NCI-H524 (cell line): ENCODE measurements at places on chromosomes 5 and 9.

DNA sequence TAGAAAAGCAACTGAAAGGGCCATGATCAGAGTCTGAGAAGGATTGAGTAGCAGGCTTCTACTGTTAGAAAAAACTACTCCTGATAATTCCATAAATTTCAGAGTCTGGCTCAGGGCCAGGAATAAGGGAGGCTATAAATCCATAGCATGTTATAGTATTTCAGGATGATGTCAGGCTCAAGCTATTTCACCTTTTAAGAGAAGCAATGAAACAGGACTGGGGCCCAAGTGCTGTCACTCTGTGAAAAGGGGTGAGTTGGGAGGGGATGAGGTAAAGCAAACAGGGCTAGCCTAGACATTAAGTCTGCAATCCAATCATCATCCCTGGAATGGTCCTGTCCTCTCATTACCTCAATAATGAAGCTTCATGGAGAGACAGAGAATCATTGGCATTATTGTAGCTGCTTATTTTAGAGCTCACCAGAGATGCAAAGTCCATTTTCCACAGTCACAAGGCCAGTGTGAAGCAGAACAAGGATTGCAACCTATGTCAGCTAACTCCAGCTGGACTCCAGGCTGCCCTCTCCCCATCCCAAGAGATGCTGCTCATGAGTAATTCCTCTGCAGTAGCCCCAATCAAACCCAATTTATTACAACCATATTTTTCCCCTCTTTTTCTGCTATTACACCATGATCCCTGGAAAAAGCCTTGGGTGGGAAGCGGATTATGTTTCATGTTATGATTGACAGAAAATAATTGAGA lies 56.0 kb downstream of the PAPPA start:
- DNase-seq = peak; percentile 45

- peak; percentile 52 for DNase-seq
Measured at GRCh38 chr5:51043745-51044144, 339.5 kb upstream of the ISL1 start.

GRCh38 chr5:133642153-133642722 lies 29.9 kb upstream of the FSTL4 start:
- DNase-seq = no peak

- DNase-seq = no peak
Measured at GRCh38 chr9:36298566-36298965, 40.3 kb upstream of the GNE start.

GRCh38 chr9:138028596-138028995 lies 151.0 kb downstream of the CACNA1B start:
- no peak for DNase-seq

DNA sequence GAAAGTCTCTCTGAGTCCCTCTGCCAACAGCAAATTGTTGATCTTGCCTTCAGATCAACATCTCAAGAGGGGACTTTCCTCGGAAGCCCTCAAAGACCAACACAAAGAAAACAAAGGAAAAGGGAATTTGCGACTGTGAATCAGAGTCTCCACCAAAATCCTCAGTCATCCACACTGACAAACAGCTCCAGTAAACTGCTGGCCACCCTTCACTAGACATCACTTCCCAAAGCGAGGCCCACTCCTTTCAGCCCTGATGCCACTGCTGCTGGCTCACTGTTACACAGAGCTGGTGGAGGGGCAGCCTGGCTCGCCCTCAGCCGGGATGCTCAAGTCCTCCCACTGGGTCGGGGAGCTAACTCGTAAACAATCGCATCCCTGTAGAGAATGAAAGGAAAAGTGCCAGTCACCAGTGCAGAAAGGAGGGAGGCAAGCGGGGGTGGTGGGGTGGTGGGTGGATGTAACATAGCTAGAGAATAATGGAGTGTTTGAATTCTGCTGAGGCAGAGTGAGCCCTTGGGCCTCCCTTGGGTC lies 1.3 kb downstream of the FGF1 start:
- no peak for DNase-seq

- no peak for DNase-seq
Measured at GRCh38 chr5:172705576-172706084, 64.6 kb downstream of the NEURL1B start.

DNA sequence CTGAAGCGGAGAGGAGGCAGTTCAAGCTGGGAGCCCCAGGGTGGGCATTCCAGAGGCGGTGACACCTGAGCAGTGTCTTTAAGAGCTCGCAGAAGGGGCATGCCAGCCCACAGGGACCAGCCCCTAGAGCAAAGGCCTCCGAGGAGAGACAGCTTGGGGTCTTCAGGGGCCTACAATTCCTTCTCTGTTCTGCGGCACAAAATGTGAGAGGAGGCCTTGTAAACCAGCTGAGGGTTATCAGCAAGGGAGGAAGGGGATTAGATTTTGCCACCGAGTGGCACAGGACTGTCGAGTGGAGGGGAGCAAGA lies 505 bp upstream of the SIGMAR1 start:
- no peak for DNase-seq

DNA sequence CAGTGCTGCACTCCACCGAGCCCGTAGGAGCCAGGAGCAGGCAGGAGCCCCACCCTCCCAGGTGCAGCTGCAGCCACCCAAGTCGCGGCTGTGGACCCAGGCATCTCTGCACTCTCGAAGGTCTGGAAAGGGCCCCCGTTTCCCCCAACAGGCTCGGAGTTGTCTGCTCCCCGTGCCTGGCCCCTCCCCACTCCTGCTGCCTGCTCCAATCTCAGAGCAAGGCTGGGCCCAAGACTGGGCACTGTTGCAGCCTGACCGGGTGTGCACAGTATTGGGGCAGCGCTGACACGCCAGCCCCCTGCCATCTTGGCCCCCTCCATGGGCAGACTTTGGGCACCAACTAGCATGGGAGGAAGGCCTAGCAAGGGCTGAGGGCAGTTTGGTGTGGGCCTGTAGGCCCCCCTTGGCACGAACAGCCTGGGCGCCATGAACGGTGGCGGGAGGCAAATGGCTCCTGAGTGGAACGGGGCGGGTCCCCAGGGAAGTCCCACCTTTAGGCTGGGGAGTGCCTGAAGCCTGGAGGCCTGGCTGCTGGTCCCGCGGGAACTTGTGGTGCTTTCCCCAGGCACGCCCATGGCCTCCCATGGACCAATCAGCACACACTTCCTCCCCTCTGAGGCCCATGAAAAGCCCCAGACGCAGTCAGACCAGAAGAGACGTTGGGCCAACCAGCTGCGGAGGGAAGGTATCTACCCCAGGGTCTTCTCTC lies 60.4 kb downstream of the PSAT1 start:
- DNase-seq = no peak

- no peak for DNase-seq
Measured at GRCh38 chr9:20697021-20697719, 13.1 kb downstream of the FOCAD start.

GRCh38 chr9:33728613-33729012 lies 66.7 kb upstream of the PRSS3 start:
- no peak for DNase-seq

GRCh38 chr5:163912046-163912445 lies 406.6 kb downstream of the MAT2B start:
- DNase-seq = peak; percentile 3

GRCh38 chr9:32502464-32502863 lies 23.5 kb downstream of the RIGI start:
- no peak for DNase-seq

DNA sequence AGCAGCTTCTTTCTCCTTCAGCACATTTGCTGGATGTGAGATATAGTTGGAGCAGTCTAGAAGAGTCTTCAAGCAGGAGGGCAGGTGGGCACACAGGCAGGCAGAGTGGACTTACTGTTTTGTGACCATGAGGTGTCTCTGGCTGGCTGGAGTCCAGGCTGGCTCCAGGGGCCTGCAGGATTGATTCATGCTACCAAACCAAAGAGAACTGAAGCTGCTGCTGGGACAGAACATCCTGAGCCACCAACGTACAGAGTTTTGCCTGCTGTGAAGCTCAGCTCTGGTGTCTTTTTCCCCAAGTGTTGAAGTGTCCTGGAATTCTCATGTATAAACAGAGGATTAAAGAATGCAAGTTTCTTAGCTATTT lies 45.7 kb downstream of the CYSTM1 start:
- no peak for DNase-seq

DNA sequence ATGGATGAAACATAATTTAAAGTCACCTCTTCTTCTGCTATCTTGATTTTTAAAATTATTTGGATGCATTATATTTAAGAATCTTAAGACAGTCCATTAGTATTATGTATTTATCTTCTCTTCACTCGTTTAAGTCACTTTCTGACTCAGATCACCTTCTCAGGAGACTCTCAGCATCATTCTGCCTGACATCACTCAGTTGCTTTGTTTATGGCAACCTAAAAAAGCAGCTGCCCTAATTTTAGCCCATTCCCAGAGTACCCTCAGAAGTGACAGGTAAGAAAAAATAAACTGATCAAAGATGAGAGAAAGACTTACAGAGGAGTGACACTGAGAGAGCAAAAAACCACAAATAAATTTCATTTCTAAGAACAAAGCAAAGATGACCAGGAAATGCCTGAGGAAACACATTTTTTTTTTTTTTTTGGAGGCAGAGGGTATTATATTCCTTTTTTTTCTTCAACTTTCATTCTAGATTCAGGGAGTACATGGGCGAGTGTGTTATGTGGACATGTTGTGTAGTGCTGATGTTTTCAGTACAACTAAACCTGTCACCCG lies 140.5 kb downstream of the MUSK start:
- no peak for DNase-seq

DNA sequence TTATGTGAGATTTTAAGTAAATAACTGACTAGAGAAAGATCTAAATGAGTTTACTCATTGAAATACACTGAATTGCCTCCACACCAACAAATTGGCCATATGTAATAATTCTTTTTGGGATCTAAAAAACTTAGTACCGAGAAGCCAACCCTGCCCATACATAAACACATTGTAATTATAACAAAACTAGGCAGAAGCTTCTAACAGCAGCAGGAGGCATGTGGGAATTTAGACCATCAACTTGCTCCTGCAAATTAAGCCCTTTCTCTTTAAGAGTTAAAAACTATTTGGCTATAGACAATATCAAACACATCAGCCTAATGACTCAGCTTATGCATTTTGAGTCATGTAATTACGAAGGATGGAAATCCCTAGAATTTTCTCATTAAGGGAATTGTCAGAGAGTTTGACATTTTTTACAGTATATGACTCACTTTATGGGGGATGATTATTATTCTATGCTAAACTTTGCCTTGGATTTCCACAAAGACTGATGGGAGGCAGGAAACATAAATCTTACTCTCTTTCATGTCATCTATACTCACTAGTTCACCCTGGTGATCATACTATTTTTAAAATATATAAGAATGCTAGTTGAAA lies 1.0 kb downstream of the IL7R start:
- DNase-seq = no peak

- DNase-seq = no peak
Measured at GRCh38 chr9:38435521-38435920, 11.3 kb upstream of the IGFBPL1 start.

DNA sequence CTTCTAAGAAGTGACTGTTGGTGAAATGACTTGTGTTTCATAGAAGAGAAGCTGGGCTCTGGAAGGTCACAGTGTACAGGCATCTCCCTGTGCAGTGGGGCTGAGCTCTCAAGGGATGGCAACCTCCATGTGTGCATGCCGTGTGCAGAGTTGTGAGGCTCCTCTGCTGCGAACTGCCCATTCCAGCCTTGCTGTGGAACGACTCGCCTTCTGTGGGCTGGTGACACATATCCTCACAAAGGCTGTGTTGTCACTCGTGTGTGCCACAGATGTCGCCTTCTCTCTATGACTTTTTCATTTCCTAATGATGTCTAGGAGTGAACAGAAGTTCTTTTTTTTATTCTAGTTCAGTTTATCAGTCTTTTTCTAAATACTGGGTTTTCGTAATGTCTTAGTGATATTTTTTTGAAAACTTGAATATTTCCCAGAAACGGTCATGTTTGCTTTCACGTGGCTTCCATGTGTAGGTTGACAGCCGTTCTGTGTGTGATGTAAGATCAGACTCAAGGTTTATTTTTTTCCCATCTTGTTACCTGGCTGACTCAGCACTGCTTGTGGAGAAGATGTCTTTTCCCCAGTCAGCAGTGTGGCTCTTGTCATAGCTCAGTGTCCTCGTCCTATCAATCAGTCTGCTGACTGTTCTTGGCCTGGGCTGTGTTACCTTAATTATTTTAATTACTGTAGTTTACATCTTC lies 57.3 kb upstream of the CACNA1B start:
- no peak for DNase-seq

GRCh38 chr9:132007371-132008025 lies 72.2 kb downstream of the MED27 start:
- DNase-seq = no peak

- DNase-seq = no peak
Measured at GRCh38 chr5:141637123-141637766, 448 bp downstream of the RELL2 start.

GRCh38 chr9:134566936-134567335 lies 74.7 kb upstream of the COL5A1 start:
- DNase-seq = no peak

- no peak for DNase-seq
Measured at GRCh38 chr5:54822324-54822687, 163.1 kb downstream of the ESM1 start.

DNA sequence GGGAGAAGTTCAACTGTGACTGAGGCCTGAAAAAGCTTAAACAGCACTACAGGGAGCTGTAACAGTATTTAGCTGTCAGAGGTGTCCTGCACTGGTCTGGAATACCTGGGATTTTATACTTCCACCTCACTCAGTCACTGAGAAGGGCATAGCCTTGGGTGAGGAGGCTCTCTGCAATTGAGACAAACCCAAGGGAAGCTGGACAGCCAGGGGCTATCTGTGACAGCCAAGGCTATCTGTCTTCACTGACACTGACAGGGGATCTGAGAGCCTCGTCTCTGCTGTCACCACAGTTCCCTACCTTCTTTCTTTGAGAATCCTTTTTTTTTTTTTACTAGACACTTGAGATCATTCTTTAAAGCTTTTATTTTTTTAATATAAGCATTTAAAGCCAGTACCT lies 356.2 kb upstream of the CD180 start:
- no peak for DNase-seq

GRCh38 chr5:38719403-38719802 lies 126.4 kb upstream of the OSMR start:
- no peak for DNase-seq

- DNase-seq = no peak
Measured at GRCh38 chr9:134858051-134858841, 22.4 kb upstream of the FCN2 start.

DNA sequence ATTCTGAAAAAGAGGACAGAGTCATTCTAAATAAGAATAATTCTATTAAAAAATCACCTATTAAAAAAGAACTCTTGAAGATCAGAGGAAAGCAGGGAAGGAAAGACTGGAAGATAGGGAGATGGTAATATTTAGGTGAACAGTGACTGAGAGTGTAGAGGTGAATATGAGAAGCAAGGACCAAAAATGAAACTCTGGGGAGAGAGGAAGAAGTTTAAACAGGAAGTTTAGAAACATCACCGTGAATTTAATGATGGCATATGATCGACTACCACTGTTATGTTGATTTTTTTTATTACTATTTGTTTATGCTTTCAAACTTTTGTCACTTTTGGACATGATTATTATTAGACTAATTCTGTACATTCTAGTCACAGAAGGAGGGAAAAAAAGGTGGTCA lies 1.7 kb upstream of the SPINK6 start:
- DNase-seq = no peak

DNA sequence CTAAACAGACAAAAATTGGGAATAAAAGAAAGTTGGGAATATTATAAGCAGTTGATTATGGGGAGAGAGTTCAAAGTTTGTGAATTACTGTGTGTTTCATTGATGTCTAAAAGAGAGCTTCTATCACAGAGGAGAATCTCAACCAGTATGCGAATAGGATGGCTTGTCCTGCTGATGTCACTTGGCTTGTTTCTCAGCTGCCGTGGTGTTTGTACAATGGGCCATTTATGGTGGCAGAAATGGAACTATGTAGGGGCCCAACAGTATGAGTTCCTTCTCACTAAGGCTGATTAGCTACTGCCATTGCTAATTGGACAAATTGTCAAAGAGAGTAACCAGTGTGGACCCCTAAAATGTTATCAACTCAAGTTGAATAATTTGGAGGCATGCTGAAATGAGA lies 103.9 kb downstream of the ST8SIA4 start:
- DNase-seq = no peak
